CD4-positive, CD25-positive, alpha-beta regulatory T cell (primary cell): ENCODE measurements at places on chromosomes 2 and 18. TPM values are rescaled to one million over a fixed set of nuclear protein-coding genes. Genes with fewer than 3 reads are reported as not detected.

Gene LGALSL
- 5.4 TPM for total RNA-seq

GRCh38 chr2:45606796-45607195 is 4.3 kb downstream of the SRBD1 start:
- DNase-seq = no peak

DNA sequence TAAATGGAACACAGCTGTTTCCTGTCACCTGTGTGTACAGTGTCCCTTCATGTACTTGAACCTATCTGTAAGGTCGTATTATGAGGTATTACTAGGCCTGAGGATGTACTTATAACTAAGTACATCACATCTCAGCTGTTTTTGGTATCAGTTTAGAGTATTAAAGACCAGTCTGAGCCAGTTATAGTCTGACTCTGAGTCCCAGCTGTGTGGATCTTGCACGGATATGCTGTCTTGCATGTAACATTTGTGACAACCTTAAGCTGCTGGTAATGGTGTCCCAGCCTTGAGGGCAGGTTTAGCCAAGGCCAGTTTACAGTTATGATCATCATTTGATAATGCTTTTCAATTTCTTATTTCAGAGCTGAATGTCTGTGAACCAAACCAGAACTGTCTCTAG is 496.3 kb downstream of the SLC4A3 start:
- DNase-seq = no peak

GRCh38 chr2:168539945-168540344 is 83.9 kb downstream of the CERS6 start:
- no peak for DNase-seq

DNA sequence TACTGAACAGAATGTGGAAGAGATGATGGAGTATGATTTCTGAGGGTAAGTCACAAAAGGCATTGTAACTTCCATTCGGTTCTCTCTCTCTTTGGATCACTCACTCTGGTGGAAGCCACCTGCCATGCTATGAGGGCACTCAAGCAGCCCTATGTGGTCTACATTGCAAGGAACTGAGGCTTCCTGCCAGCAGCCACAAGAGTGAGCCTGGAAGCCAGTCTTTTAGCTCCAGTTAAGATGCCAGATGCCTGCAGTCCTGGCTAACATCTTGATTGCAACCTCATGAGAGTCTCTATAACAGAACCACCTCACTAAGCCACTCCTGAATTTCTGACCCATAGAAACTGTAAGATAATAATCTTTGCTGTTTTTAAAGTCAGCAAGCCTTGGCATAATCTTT is 935.7 kb downstream of the LRP1B start:
- no peak for DNase-seq

DNA sequence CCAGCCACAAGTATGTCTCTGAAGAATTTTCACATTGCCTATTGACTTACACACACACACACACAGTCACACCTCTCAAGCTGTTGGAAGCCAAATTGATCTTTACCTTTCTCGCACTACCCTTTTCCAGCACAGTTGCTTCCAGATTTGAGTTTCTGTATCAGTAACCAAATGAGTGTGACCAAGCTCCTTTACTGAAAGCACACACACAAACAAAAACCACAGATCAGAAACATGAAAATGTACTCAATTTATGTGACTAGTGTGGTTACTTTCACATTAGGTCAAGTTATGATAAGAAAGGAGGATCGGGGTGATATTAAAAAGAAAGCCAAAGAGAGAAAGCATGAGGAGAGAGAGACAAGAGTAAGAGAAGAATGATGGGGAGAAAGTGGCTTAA is 993.9 kb upstream of the POU3F3 start:
- no peak for DNase-seq

DNA sequence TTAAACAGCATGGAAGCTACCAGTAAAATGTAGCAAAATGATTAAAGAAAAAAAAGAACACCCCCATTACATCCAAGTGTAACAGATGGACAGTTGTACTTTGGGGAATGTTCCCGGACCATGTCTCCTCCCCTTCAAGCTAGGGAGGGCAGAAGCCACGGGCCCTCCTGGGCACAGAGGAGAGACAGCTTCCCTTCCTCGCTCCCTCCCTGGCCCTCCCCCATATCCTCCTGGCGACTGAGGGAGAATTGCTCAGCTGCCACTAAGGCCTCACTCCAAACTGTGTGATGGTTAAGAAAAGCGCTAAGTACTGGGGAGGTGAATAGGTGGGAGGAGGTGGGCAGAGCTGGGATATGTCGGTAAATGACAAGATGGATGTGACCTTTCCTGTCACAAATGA is 358.0 kb downstream of the HRH4 start:
- DNase-seq = no peak

DNA sequence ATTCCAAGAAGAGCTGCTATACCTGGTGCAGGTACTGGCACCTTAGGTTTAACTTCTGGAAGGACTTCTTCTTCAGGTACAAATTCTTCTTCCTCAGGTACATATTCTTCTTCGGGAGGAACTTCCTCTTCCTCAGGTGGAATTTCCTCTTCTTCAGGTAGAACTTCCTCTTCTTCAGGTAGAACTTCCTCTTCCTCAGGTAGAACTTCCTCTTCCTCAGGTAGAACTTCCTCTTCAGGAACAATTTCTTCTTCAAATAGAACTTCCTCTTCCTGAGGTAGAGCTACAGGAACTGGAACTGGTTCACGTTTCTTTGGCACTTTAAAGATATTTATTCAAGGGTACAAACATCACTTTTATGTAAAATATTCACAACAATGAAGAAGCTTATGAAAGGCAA is 129.6 kb downstream of the TTN start:
- no peak for DNase-seq

Gene SFTPB
- not detected for total RNA-seq

GRCh38 chr2:31139671-31140070 is 1.4 kb upstream of the GALNT14 start:
- DNase-seq = no peak

- DNase-seq = no peak
Measured at GRCh38 chr2:130765464-130765863, 10.1 kb downstream of the AMER3 start.

DNA sequence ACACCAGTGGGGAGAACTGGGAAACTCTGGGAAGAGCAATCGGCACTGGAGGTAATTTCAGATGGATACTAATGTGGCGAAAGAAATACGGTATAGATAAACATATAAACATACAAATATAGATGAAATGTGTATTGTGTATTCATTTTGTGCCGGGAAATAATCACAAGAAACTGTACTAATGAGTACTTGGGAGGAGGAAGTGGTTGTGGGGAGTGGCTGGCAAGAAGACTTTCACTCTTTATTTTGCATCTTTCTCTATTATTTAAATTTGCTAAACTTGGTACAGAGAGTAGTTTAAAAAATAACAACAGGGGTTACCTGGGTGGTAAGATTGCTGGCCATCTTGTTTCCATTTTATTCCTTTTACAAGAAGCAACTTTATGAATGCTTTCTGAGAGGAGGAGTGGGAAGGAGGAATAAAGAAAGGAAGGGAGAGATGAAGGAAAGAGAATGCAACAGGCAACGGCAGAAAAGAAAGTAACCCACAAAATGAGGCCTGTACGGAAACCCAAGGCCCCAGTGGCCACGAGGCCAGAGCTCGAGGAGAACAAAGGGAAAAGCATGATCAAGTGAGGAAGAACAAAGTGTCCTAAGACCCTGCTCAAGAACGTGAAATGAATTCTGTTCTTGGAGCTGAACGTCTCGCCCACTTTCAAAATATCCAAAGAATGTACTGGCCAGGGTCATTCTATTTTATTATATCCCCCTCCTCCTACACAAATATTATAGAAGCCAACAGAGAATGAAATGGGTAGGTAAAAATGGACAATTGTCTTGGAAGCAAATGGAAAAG is 45.2 kb downstream of the FAM178B start:
- peak; percentile 66 for DNase-seq
